ENCODE measurements at places on chromosomes 12 and 14.

GRCh38 chr14:100534528-100535286 is 52.5 kb downstream of the BEGAIN start:
- no peak for DNase-seq

DNA sequence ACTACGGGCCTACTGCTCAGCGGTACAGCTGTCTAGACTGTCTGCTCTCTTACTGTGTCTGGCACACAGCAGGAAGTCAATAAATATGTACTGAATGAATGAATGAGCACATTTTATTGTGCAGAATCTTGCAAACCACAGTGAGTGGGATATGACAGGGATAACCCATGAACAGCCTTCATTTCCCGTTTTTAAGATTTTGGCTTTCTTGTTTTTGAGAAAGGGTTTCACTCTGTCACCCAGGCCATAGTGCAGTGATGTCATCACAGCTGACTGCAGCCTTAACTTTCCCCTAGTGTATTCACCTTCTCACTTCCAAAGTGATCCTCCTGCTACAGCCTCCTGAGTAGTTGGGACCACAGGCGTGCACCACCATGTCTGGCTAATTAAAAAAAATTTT is 203.1 kb downstream of the AEBP2 start:
- DNase-seq: no peak

DNA sequence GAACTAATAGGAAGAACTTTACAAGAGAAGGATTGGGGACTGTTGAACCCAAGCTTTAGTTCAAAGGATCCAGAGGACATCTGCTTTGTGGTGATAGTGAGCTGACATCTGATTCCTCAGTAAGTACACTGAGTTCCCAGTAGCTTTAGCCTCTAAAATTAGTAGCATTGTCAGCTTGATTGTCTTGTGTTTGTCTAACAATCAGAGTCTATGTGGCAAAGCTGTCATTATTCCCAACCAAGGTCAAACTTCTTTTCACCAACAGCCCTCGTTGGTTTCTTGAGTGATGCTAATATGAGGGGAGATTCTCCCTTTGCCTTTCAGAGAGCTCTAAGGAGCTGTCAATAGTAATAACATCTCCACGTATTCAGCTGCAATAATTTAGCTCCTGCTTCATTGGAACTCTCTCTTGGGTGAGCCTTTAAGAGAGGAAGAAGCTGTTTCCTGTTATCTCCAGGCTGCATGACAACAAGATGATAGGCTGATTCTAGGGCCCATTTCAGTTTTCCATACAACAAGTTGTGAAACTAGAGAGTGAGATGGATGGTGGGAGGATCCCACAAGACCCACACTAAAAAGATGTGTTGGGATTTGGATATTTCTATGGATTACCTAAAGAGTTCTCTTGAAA is 46.7 kb downstream of the TGFB3 start:
- DNase-seq: no peak

DNA sequence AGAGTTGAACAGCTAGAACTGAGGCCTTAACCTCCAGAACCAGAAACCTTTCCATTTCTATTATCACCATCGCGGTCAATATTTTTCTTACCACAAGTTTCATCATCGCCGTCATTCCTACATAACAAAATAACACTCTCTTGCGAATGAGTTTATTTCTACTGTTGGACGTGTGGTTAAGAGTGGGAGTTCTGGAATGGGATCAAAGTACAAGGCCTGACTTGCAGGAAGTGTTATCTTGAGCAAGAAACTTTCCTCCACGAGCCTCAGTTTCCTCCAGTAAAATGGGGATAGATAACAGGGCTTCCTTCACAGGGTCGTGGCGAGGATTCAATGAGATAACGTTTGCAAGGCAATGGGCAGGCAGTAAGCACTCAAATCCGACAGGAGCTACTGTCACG is 652 bp downstream of the SART3 start:
- DNase-seq: peak; percentile 50

GRCh38 chr12:57837864-57838562 is 8.5 kb downstream of the CTDSP2 start:
- DNase-seq: no peak

- DNase-seq: no peak
These were observed 13.4 kb downstream of the ASB2 start for GRCh38 chr14:93962701-93963601.

- no peak for DNase-seq
These were observed 1.3 kb downstream of the LRP1-AS start for GRCh38 chr12:57146092-57146491.

All from AG09309 (cell line).